ENCODE measurements at places on chromosomes 2 and 18.

DNA sequence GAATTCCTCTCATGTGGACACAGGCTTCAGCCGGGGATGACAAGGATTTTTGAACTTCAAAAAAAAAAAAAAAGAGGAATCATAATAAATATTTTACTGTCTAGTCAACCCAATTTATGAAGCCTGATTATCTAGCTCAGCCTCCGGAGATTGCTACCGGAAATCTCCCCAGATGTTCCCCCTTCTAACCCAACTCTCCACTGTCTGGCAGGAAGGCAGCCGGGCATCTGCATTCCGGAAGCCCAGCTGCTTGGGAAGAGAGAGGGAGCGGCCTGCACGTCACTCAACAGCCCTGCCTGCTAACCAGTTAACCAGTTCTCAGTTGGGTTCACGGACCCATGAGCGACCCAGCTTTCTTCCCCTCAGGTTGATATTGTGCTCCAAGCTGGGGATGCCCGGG, 87.2 kb upstream of the POU3F3 start:
- DNase-seq = no peak

DNA sequence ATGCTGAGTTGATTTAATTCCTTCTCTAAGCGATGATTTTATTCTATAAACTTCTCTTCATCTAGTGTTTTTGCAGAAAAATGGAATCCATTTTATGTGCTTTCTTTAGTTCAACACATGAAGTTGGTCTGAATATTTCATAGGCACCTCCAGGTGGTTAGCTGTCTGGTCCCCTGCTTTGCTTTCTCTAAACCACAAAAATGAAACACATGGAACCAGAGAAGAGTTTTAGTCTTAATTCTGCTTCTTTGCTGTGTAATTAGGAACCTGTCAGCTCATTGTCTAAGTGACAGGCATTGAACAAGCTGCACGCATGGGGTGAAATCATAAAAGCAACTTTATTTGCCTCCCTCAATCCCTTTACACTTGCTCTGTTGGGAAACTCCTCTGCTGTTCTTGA, 150.4 kb downstream of the PIK3C3 start:
- DNase-seq = no peak

DNA sequence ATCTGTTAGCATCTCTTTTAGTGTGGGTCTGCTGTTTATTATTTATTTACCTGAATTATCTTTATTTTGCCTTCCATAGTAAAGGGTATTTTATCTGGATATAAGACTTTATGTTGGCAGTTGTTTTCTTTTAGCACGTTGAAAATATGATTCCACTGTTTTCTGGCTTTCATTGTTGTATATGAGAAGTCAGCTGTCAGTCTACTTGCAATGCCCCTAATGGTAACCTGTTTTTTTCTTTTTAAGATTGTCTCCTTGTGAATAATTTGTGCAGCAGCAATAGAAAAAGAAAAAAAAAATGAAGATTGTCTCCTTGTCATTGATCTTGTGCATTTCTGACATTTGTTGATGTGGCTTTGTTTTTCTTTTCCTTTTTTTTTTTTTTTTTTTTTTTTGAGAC, 27.2 kb downstream of the SNED1 start:
- no peak for DNase-seq

- DNase-seq = no peak
Measured at GRCh38 chr18:56461151-56461550, 177.2 kb downstream of the TXNL1 start.

- DNase-seq = no peak
Measured at GRCh38 chr18:55491616-55492015, 96.4 kb downstream of the TCF4 start.

GRCh38 chr2:11558214-11558886, 24.5 kb downstream of the GREB1 start:
- no peak for DNase-seq

- DNase-seq = no peak
Measured at GRCh38 chr2:74100254-74101216, 47.2 kb downstream of the BOLA3 start.

DNA sequence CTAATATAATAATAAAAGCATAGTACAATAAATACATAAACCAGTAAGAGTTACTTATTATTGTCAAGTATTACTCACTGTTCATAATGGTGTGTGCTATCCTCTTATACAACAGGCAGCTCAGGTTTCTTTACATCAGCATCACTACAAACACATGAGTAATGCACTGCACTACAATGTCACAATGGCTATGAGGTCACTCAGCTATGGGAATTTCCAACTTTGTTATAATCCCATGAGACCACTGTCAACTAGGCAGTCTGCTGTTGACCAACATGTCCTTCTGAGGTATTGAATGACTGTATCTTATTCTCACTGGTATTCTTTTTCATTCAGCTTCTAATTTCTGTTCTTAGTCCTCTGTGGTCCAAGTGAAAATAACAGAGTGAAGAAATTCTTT, 250.4 kb upstream of the DSEL start:
- DNase-seq = no peak

- DNase-seq = no peak
Measured at GRCh38 chr2:128438586-128438985, 119.9 kb upstream of the HS6ST1 start.

All from stimulated activated CD8-positive, alpha-beta memory T cell treated with anti-CD3 and anti-CD28 coated beads, Interleukin-7, amount 100 ng/mL, for 24 hours (primary cell).